ENCODE measurements at places on chromosomes 16 and 17.

DNA sequence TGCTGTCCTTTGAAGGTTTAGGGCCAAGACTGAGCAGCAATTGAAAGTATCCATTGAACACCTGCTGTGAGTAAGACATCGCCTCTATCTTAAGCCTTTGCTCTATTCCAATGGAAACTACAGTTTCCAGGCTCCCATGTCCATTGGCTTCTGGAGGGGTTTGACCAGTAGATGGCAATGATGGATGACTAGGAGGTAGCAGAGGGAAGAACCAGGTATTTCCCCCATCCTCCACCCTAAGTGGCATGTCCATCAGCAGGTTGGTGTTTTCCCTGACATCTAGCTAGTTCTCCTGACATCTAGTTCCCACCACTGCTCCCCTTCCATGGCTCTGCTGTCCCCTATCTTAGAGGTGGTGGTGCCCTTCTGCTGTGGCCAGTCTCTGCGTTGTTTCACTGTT is 58.7 kb downstream of the CENPV start:
- no peak for DNase-seq

DNA sequence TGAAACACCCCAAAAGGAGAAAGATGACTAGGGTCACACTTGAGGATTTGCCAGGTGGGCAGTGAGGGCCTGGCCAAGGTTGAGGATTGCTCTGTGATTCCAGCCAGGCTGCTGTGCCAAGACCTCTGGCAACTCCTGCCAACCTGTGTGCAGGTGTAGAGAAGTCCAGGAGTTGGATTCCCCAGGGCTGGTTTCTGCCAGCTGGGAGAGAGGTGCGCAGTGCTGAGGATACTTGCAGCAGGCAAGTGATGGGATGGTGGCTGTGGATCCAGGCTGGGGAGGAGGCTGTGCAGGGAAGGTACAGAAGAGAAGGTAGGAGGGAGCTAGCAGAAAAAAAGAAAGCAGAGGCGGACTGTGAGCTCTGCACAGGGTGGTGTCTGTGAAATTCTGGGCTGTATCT is 6.6 kb downstream of the RIPOR1 start:
- DNase-seq, result no peak

DNA sequence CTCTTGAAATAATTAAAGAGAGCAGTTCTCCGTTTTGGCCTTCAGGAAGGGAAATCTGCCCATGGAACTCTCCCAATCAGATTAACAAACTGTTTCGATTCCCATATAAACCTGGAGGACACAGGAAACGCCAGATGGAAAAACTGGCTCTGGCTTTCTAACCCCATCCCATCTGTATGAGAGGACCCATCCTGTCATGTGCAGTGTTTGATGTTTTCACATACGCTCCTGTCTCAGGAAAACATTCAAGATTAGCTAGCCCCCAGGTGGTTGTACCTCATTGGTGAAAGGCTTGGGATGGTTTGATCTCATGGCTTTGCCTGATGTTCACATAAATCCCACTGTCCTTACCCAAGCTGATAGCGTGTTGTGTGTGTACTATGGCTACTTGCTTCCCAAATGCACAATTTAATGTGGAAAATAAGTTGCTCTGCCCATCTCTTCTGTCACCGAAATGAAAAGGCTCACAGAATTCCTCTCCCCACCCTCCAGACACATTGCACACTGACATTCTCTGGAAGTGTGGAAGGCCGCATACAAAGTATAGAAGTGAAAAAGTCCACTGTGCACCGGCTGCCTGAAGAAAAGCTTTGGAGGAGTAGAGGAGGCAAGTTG is 18.2 kb upstream of the ERN1 start:
- DNase-seq, result no peak

- DNase-seq, result no peak
Observed at GRCh38 chr17:10114931-10115535, 83.4 kb downstream of the GAS7 start.

DNA sequence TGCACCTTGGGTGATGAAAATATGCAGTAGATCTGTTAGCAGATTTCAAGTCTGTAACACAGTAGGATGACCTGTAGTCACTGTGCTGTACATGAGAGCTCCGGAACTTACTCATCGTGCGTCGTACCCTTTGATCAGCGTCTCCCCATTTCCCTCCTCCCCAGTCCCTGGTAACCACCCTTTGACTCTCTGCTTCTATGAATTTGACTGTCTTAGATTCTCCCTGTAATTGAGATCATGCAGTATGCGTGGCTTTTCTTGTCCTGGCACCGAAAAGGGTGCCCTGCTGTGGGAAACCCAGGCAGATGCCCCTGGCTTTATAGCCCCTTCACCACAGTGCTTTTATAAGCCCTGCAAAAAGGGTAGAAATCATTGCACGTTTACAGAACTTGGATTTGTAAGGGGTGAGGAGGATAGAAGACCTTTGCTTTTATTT is 20.5 kb downstream of the CLEC16A start:
- no peak for DNase-seq
